ENCODE measurements at places on chromosomes 3 and 15.

DNA sequence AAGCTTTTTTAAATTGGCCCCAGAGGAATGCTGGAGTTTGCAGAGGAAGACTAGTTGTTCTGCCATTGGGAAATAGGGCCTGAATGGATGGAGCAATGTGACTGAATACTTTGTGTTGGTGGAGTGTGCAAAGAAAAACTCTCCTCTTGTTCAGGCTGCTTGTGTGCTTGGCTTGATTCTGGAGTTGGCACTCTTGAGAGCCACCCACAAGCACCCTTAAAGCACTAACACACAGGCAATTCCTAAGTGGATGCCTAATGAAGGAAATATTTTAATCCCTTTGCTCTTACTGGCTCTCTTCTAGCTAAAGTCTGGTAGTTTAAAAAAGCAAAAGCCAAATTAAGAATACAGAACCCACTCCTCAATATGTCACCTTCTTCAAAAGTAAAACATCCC, 304.4 kb upstream of the C2CD4B start:
- no peak overlapping the region for H3K4me3 ChIP-seq
- peaks cover 3% of the 10 kb centered on the region for H3K4me1 ChIP-seq
- no peaks in the 10 kb centered on the region for H3K36me3 ChIP-seq
- no peaks in the 10 kb centered on the region for H3K27me3 ChIP-seq
- DNase-seq: no peak

- H3K27ac ChIP-seq: no peak overlapping the region
- H3K27me3 ChIP-seq: no peaks in the 10 kb centered on the region
- no peaks in the 10 kb centered on the region for H3K36me3 ChIP-seq
- no peaks in the 10 kb centered on the region for H3K4me1 ChIP-seq
These were observed 146.8 kb downstream of the FAM43A start for GRCh38 chr3:194832346-194833104.

DNA sequence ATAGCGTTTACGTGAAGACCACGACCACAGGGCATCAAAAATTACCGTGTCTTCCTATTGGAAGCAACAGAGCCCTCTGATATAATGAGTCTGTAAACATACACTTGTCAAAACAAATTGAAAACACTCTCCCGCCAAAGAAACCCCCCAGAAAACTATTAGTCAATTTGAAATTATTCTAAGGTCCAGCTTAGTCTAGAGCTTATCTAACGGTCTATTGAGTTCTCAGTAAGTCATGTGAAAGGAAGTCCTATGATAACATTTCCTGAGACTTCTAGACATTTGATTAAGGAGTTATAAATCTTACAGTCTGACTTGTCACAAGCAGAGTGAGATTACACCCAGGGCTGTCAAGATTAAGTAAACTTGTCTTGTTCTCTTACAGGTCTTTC, 356.3 kb downstream of the FOXP1 start:
- H3K27me3 ChIP-seq: no peaks in the 10 kb centered on the region
- no peak overlapping the region for H3K4me3 ChIP-seq
- no peak overlapping the region for H3K27ac ChIP-seq
- H3K4me1 ChIP-seq: peaks cover 3% of the 10 kb centered on the region

- no peaks in the 10 kb centered on the region for H3K4me1 ChIP-seq
- no peak overlapping the region for H3K4me3 ChIP-seq
- H3K27ac ChIP-seq: no peak overlapping the region
- H3K27me3 ChIP-seq: no peaks in the 10 kb centered on the region
- H3K36me3 ChIP-seq: no peaks in the 10 kb centered on the region
These were observed 27.6 kb downstream of the DNASE1L3 start for GRCh38 chr3:58183221-58183620.

DNA sequence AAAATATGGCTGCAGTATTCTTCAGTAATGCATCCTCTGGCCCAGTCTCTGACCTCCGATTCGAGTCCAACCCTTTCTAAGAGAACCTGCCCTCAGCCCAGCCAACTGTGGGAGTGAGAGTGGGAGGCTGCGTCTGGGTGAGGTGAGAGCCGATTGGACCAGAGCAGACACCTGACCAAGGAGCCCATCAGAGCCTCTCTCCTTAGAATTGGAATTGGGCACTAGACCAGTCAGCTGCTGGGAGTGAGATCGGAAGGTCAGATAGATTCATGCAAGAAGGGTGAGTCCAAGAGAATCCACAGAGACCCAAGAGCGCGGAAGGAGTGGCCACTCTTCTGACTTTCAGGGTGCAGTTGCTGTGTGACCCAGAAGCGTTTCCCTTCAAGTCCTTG, 10.2 kb downstream of the RASL12 start:
- H3K27me3 ChIP-seq: no peaks in the 10 kb centered on the region
- H3K4me1 ChIP-seq: no peaks in the 10 kb centered on the region
- H3K27ac ChIP-seq: no peak overlapping the region
- DNase-seq: no peak

DNA sequence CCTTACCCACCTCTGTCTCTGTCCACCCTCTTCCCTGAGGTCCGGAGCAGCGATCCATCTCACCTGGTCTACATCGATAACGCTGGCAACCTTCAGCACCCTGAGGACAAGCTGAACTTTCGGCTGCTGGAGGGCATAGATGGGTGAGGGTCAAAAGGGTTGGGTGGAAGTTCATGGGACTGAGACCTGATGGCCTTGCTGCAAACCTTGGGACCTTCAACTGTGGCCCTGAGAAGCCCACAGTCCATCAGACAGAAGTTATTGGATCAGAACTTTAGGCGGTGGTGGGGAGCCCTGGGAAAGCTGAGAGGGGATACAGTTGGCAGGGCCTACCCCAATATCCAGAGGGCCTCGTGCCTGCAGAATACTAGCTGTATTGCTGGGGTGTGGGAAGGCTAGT, 50.5 kb downstream of the POMGNT2 start:
- H3K4me1 ChIP-seq: no peaks in the 10 kb centered on the region
- H3K4me3 ChIP-seq: no peak overlapping the region
- no peaks in the 10 kb centered on the region for H3K36me3 ChIP-seq
- no peak for DNase-seq
- no peak overlapping the region for H3K27ac ChIP-seq

DNA sequence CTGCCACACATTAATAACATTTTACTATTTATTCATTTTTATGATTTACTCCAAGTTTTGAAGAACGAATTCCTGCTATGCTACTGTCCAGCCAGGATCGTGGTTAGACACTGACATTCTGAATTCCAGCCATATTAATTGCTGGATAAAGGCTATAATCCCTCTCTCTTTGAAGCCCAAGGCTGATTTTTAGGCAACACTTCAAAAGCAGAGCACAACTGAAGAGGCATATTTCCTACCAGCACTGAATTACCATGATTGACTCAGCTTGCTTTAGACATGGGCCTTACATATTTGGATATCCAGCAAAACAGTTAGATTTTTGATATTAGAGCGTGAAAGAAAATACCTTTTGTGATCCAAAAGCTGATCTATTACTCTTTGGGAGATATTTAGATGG, 205.0 kb downstream of the ZIC1 start:
- no peaks in the 10 kb centered on the region for H3K4me1 ChIP-seq
- no peak overlapping the region for H3K27ac ChIP-seq
- H3K4me3 ChIP-seq: no peak overlapping the region
